ENCODE measurements at places on chromosomes 12 and 14.

- DNase-seq = no peak
Measured at GRCh38 chr14:54654605-54655004, 87.7 kb downstream of the SAMD4A start.

DNA sequence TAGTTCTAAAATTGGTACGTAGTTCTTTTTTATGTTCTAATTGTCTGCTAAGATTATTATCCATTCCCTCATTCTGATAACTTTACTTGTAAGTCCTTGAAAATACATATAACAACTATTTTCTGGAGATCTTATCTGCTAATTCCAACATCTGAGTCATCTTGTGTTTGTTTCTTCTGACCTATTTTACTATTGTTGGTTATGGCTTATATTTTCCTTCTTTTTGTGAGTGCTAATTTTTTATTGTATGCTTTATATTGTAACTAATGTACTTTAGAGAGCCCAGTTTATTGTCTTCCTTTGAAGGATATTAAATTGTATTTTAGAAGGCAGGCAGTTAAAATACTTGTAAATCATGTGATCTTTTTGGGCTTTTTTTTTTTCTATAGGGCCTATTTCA, 149.3 kb upstream of the LRFN5 start:
- DNase-seq = no peak

GRCh38 chr14:79680087-79680486, 531.2 kb downstream of the DIO2 start:
- no peak for DNase-seq

DNA sequence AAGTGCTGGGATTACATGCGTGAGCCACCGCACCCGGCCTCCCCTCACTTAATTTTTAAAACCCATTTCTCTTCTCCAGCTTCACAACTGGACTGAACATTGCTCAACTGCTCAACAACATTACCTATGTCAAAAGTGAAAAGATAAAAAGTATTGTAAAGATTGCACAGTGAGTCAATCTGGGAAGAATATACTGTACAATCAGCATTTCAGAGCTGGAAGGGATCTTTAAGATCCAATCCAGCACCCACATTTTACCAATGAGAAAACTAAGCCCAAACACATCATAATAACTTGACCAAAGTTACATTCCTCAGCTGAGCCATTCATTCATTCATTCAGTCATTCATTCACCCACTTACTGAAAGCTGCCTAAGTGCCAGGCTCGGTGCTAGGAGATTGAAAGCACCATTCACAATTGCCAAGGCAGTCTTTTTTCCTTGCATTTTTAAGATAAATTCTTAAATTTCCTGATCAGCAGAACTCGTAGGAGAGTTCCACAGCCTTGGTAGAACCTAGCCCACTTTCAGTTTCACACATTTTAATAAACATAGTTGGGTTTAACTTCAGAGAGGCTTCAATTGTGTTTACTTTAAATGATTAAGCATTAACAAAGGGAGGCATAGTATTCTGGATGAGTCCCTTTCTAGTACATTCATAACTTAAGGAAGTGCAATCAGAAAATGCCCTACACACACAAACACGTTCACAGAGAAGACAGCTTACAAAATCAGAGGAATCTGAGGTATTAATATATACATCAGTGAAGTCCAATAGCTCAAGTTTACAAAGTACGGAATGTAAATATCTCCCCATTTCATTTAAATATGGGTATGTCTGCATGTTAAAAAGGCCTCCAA, 3.0 kb downstream of the GALNT4 start:
- no peak for DNase-seq

- DNase-seq = no peak
Measured at GRCh38 chr12:116600959-116601918, 42.1 kb downstream of the MAP1LC3B2 start.

- DNase-seq = no peak
Measured at GRCh38 chr12:10739157-10740118, 16.3 kb upstream of the YBX3 start.

DNA sequence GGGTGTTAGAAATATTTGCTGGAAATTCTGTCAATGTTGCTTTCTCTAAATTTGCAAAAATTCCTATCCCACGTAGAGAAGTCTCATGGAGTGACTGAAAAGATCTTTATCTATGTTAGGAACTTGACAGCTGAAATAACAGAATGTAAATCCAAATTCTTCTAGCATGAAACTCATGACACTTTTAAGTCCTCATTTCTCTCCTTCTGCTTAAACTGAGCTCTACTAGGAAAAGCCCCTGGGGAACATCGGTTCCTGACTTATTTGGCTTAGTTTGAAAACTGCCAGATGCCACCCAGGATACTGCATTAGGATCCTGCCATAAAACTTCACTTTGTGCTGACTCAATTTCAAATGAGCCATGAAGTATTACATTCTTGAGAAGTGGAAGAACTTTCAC, 426.0 kb downstream of the GALC start:
- DNase-seq = no peak

DNA sequence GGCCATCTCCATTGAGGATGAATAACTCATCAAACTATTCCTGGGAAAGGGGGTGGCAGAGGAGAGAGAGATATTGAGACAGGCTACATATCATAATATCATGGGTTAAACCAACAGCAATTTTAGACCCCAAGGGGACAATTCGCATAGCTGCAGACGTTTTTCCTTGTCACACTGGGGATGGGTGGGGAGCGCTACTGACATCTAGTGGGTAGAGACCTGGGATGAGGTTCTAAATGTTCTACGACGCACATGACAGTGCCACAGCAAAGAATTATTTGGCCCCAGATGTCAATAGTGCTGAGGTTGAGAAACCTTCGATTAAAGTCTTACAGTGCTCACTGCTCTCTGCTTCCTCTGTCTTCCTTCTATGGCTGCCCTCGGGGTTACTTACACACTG, 425.6 kb downstream of the NRXN3 start:
- DNase-seq = no peak

DNA sequence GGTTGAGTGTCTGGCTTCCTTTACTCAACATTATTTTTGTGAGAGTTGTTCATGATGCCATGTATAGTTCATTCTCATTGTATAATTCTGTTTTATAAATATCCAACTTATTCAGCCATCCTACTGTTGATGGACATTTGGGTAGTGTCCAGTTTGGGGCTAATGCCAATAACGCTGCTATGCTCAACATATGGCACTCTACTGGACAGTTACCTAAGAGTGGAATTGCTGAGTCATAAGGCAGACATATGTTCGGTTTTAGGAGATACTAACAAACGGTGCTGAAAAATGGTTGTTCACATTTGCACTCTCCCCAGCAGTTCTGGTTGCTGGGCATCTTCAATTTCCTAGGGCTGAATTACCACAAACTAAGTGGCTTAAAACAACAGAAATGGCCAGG, 28.7 kb upstream of the P2RX4 start:
- DNase-seq = no peak

DNA sequence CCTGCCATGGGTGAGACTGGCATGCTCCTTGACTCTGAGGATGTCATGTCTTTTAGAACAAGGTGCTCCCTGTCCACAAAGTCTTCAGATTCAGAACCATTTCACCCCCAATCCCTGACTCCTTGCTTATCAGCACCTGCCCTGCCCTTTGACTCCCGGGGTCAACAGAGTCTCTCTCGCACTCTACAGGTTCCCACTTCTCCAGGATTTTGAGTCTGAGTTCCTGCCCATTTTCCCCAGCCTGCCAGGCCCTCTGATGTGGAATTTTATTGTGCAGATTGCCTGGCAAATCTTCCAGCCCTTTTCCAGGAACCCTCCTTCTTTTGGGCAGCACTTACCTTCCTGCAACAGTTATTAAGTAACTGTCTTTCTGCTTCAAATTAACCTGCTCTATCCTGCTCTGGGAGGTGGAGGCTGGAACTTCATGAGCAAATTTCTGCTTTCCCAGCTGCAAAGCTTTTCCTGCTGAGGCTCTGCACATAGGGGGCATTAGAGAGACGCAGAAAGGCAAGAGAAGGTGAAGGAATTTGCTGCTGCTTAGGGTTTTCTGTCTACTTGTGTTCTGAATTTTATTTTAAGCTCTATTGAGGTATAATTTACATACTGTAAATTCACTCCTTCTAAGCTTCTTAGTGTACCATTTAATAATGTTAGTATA, 259.1 kb downstream of the PCNX1 start:
- DNase-seq = peak; percentile 55

GRCh38 chr14:29236848-29237247, 470.3 kb downstream of the FOXG1 start:
- DNase-seq = no peak

GRCh38 chr12:50922820-50923219, 29.5 kb upstream of the HIGD1C start:
- DNase-seq = no peak

DNA sequence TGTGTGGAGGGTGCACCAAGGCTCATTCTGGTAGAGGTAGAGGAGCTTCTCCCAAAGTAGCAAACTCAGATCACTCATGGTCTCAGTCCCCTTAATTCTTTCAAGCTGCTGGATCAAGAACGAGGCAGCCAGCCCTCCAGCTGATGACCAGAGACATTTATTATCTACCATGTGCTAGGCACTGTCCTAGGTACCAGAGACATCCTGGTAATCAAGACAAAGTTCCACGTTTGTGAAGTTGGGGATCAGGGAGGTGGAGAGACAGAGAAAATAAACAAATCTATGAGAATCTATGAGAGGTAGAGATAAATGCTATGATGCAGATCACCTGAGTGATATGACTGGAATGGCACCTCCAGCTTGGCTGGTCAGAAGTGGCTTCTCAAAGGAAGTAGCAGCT, 130.2 kb downstream of the CRADD start:
- no peak for DNase-seq

All from GM13976 (cell line).